Stimulated activated naive CD4-positive, alpha-beta T cell treated with Interleukin-2 at 50 U/mL for 16 hours (primary cell): ENCODE measurements at places on chromosomes 1 and 21.

DNA sequence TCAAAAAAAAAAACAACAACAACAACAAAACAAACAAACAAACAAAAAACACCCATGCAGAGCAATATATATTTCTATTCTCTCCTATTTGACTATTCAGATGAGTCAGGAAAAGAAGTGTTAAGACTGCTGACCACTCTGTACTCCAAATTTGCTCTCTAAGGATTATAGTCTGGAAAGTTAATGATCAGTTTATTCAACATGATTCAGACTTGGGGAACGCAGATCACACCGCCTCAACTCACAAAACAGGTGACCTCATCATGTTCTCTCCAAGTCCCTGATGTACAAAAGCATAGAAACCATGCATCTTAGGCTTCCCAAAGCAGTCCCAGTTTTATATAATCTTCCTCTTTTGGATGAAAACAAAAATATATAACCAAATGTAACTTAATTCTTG, 51.9 kb upstream of the PRRC2C start:
- no peak for DNase-seq

- DNase-seq = no peak
Measured at GRCh38 chr1:162016631-162017030, 7.0 kb downstream of the OLFML2B start.

DNA sequence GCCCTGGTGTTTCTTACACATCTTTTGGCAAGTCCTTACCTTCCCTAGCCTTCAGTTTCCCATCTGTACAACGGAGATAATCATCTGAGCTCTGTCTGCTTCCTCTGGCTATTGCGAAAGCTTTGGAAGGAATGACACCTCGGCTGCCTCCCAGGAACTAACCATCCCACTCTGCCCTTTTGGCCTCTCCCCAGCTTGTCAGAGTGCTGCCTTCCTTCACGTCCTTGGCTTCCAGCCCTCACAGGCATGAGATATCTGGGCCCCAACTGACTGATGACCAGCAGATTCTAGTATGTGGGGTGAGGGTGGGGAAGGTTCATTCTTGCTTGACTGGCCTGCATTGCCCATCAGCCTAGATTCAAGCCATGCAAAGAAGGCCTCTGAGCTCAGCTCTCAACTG, 253.1 kb upstream of the FGGY start:
- DNase-seq = no peak

GRCh38 chr1:54835131-54835898, 34.2 kb upstream of the TTC22 start:
- DNase-seq = no peak

DNA sequence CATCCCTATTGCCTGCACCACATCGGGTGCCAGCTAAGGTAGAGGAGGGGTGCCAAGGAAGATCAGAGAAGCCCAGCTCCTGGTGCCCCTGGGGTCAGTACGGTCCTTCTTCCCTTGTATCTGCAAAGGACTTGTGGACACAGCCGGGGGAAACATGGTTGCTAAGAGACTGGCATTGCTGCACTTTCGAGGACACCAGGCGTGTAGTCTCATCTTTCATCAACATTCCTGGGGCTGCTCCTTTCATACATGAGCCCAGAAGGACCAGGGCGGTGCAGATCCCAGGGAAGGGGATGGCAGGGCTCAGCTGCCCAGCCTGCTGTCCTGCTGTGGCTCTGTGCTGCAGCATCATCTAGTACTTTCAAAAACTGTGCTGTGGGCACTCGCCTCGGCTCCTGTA, 61.0 kb downstream of the RUNX1 start:
- no peak for DNase-seq

DNA sequence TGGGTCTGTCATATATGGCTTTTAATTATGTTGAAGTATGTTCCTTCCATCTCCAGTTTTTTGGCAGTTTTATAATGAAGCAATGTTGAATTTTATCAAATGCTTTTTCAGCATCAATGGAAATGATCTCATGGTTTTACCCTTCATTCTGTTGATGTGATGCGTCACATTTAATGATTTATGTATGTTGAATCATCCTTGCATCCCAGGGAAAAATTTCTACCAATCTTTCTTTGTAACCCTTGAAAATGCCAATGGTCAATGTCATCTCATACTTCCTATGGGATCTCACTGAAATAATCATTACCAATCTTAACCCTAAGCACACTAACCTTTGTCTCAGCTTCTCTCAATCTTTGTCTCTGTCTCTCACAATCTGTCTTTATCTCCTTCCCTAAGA, 1004.0 kb downstream of the KCNT2 start:
- DNase-seq = no peak

- no peak for DNase-seq
Measured at GRCh38 chr1:222225316-222225691, 322.6 kb downstream of the HHIPL2 start.

GRCh38 chr1:226671277-226671676, 67.8 kb downstream of the ITPKB start:
- DNase-seq = no peak

GRCh38 chr1:42453386-42453785, 2.4 kb downstream of the ZMYND12 start:
- no peak for DNase-seq

DNA sequence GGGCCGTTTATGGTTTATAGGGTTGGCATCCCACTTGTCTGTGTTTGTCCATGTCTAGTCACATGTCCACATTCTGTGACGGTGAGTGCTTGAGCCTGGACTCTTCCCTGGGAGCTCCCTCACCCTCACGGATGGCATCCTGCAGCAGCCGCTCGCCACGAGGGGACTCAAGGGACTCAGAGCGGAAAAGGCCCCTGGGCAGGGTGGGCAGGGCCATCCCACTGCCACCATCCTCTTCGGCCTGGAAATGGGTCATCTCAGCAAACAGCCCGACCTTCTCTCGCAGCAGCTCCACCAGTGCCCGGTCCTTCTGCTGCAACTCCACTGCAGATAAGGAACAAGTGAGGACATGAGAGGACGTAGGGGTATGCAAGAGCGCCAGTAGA, 11.1 kb downstream of the RXFP4 start:
- no peak for DNase-seq

- DNase-seq = no peak
Measured at GRCh38 chr21:34035619-34036354, 37.6 kb upstream of the MRPS6 start.

DNA sequence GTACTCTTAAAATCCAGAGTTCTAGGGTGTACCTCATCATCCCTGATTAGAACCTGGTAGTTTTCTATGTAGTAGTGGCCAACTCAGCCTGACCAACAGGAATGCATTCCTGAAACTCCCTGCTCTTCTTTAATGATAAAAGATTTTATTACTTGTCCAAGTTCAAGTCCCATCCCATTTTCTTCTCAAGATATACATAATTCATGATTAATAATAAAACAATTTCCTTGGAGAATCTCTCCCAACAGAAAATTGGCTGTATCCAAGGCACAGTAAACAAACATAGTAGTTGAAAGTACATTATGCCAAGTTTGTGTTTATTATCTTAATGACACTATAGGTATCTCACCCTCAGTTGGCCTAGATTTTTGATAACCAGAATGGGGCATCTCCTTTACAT, 714.1 kb upstream of the ADAMTS5 start:
- no peak for DNase-seq

DNA sequence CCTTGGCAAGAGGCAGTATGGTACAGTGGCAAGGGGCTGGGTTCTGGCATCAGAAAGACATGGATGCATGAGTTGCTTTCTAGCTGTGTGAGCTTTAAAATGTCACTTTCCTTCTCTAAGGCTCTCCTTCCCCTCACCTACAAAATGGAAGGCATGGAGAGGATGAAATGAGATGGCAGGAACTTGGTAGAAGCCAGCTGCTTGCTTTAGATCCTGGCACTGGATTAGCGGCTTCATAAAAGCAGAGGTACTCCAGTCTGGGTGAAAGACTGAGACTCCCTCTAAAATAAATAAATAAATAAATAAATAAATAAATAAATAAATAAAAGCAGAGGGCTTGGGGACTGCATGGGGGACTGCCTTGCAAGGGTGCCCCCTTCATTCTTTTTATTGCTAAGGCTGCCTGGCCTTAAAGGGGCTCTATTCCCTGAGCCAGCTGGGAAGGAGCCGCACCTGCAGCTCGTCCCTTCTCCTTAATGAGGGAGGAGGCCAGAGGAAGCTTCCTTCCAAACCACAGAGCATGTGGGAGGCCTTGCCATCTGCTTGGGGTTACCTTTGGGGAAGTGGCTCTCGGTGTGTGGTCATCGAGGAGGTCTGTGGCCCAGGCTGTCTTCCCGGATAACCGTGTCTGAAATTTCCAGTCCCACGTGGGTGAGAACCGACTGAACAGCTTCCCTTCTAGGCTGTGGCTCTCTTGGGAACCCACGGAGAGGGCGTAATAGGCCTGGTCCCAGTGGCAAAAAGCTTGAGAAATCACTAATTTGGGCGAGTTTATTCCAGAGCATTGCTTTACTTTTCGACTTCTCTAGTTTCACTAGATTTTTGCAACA, 2.0 kb upstream of the ATP13A2 start:
- no peak for DNase-seq

GRCh38 chr21:32427958-32428623, 15.6 kb downstream of the EVA1C start:
- DNase-seq = no peak

DNA sequence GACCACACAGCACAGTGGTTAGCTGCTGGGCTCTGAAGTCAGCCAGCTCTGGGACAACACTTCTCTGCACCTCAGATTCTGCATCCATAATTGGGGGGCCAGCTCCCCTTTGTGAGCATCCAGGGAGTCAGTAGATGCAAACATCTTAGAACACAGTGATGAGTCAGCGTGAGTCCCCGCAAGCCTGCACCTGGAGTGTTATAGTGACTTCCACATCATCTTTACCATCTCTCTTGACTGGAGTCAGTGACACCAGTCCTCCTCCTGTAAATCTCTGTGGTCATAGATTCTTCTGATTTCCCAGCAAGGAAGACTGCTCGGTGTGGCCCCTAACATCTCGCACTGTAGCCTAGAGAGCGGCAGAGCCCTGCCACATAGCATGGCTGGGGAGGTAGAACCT, 13.9 kb upstream of the EDN2 start:
- DNase-seq = no peak

DNA sequence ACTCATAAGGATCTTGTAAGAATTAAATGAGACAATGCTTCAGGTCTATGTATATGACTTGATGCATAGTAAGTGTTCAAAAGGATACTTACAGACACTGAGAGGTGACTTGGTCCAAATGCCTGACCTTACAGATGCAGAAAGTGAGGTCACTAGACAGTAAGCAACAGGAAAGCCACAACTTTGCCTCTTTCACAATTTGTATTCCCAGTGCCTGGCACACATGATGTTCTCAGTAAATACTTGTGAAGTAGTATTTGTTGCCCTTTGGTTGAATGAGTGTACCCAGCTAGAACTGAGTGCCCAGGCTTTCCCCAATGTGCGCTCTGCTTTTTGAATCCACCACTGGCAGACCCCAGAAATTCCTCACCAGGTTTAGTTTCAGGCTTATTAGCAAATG, 105.1 kb downstream of the BEND5 start:
- DNase-seq = no peak

DNA sequence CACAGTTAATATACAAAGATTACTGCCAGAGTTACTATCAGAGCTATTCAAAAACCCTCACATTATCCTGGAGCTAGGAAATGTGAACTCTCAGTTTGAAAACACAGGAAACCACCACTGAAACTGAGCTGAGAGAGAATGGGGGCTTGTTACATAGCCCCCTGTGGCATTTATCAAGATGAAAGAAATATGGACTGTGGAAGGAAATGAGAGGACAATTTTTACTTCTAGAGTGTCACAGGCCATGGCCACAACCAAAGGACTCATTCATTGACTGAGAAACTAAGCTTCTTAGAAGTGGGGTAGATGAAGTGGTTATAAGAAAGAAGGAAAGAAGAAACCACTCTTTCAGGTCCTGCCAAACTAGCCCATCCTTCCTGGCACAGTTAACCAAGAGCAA, 25.3 kb downstream of the DSTYK start:
- DNase-seq = no peak

DNA sequence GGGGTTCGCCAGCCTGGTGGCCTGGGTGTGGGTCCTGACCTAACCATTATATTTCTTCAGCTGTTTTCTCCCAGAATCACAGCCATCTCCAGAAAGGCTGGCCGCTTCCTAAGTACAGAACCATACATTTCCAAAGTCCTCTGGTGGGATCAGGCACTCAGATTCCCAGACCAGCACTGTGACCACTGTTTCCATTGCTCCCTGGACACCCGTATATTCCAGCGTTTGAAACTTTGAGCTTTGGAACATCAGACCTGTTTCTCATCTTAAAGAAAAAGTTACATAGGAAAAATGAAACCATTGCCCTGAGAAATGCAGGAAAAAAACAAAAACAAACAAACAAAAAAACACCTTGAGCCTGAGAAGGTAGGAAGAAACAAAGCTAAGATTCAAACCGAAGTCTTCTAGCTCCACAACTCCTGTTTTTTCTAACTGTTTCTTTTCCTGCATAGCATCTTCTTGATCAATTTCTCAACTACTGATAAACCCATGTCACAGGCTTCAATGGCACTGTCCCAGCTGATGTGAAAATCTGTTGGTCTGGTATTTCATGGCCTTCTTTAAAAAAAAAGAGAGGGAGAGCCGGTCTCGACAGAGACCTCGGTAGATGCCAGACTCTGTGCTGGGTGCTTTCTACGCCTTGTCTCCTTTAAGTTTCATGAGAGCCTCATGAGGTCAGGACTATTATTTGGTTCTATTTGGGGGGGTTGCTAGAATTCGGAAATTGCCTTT, 221.3 kb downstream of the TOMM20 start:
- DNase-seq = no peak

DNA sequence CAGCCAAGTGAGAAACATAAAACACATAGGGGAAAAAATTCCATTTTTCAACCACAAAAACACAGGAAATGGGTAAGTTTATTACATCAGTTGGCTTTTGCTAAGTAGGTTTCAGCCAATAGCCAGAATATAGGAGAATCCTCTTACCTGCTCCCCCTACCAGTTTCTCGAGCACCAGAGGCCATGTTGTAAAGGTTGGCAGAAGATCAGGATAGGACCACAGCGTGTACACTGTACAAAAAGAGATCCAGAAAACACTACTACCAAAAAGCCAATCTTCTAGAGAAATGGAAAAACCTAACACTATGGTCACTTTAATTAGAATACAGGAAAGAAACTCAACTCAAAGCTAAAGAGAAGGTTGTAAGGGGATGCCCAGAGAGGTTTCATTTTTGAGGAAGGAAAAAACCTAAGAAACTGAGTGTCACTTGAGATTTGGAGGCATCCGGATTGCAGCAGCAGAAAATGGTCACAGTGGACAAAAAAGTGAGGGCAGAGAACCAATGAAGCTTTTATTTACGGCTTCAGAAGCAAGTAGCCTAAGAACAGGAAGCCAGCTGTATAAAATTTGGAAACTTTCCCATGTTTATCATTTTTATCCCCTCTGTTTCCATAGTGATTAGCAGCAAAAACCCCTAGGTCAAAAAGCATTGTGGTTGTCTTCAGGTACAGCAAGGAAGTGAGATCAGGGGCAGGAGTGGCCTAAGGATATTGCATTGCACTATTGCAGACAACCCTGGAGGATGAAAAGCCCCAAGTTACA, 2.9 kb downstream of the EIF2D start:
- DNase-seq = no peak

DNA sequence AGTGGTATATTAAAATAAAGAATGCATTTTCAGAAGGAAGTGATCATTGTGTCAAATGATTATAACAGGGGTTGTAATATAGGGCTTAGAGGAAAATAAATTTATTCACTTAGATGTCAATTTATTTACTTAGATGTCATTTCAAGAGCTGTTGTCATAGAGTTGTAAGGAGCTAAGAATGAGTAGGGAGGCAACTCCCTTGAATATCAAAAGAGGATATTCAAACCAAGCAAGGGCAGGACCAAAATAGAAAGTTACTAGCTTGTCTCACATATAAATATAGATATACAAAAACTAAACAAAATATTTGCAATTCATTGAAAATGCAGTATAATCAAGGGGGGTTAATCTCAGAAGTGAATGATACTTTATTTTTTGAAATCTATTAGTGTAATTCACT, 16.0 kb upstream of the RASAL2 start:
- no peak for DNase-seq

GRCh38 chr1:245298781-245299180, 144.0 kb downstream of the KIF26B start:
- no peak for DNase-seq
